Caco-2 (cell line): ENCODE measurements at places on chromosomes 11 and 22. TPM values are rescaled to one million over a fixed set of nuclear protein-coding genes. Genes with fewer than 3 reads are reported as not detected.

Gene CCND1
- total RNA-seq = 288 and 331 TPM in 2 replicates

Gene DUSP8
- total RNA-seq = 7.7 and 12.1 TPM in 2 replicates

Gene SERPING1
- total RNA-seq = 3.2 and 3.8 TPM in 2 replicates

Gene PTGDR2
- total RNA-seq = 0.09 and 0.19 TPM in 2 replicates

Gene DCDC1
- total RNA-seq = 0.19 TPM in 1 of 2 replicates, not detected in the other

GRCh38 chr11:62922653-62923431 is 1.7 kb upstream of the CHRM1 start:
- no peak overlapping the region for H3K27ac ChIP-seq
- H3K4me3 ChIP-seq = no peak overlapping the region
- no peaks in the 10 kb centered on the region for H3K27me3 ChIP-seq
- DNase-seq = no peak

GRCh38 chr22:38406617-38407016 is 48.4 kb downstream of the KCNJ4 start:
- no peak for DNase-seq
- H3K36me3 ChIP-seq = no peaks in the 10 kb centered on the region
- H3K4me1 ChIP-seq = no peaks in the 10 kb centered on the region
- no peak overlapping the region for H3K4me3 ChIP-seq
- no peak overlapping the region for H3K27ac ChIP-seq
- no peaks in the 10 kb centered on the region for H3K27me3 ChIP-seq

DNA sequence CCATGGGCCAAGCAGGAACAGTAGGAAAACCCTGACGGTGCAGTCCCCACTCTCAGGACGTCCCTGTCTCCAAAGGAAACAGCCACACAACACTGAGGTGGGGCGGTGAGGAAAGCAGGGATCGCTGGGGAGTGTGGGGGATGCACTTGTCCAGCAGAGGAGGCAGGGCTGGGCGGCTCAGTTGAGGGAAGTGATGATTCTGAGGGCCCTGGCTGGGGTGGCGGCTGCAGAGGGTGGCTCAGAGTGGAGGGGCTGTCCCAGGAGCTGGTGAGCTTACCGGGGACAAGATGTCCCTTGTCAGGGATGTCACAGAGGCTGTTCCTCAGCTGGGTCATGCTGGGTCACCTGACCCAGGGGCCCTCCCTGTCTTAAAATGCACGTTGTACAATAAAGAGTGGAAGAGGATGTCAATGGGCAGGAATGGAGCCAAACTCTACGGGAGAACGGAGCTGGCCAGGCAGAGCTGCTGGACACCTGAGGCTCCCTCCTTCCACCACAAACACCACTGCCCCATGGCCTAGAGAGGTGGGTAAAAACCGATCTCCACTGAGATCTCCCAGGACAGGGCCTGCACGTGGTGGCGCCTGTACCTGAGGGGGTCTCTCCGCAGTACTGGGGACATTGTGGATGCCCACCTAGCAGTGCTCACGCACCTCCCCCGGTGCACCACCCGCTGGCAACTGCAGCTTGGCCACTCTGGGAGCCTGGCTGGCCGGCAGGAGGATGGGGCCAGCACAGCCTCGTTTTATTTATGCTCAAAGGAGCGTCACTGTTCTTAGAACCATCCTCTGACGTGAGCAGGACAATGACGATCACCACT is 9.7 kb upstream of the EFCAB6 start:
- H3K27me3 ChIP-seq = no peaks in the 10 kb centered on the region
- H3K4me1 ChIP-seq = peaks cover 8% of the 10 kb centered on the region; the same call in 1 of the 2 replicates
- no peaks in the 10 kb centered on the region for H3K36me3 ChIP-seq
- H3K4me3 ChIP-seq = no peak overlapping the region
- DNase-seq = no peak
- no peak overlapping the region for H3K27ac ChIP-seq

- no peaks in the 10 kb centered on the region for H3K27me3 ChIP-seq
- no peak overlapping the region for H3K4me3 ChIP-seq
- H3K36me3 ChIP-seq = no peaks in the 10 kb centered on the region
Measured at GRCh38 chr22:46012182-46012880, 35.4 kb upstream of the WNT7B start.

- H3K36me3 ChIP-seq = no peaks in the 10 kb centered on the region
- no peak for DNase-seq
- H3K4me1 ChIP-seq = no peaks in the 10 kb centered on the region
Measured at GRCh38 chr11:80388130-80388529, 947.3 kb upstream of the TENM4 start.

DNA sequence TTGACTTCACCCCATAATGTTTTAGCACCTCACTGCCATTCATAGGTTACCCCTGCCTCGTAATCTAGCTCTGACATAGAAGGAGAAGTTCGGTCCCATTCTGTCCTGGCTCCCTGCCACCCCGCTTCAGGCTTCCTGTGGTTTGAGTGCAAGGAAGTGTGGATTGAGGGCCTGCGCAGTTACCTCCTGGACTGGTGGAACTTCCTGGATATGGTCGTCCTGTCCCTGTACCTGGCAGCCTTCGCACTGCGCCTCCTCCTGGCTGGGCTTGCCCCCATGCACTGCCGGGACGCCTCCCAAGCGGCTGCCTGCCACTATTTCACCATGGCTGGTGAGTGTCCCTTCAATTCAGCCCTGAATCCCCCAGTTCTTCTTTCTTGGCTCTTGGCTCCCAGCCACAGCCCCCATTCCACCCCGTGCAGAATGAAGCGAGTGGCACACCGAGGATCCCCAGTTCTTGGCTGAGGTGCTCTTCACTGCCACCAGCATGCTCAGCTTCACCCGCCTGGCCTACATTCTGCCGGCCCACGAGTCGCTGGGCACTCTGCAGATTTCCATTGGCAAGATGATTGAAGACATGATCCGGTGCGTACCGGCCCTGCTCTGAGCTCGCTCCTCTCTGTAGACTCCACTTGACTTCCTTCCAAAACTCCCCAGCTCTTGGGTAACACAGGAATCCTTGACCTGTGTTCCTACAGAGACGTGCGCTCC is 15.4 kb downstream of the ART5 start:
- H3K27ac ChIP-seq = no peak overlapping the region
- H3K36me3 ChIP-seq = no peaks in the 10 kb centered on the region
- peaks cover 5% of the 10 kb centered on the region; the same call in 1 of the 2 replicates for H3K4me1 ChIP-seq
- DNase-seq = no peak

GRCh38 chr22:23237841-23238240 is 57.5 kb downstream of the BCR start:
- H3K27ac ChIP-seq = peak overlapping the region; percentile 85
- H3K36me3 ChIP-seq = peaks cover 4% of the 10 kb centered on the region
- H3K4me1 ChIP-seq = peaks cover 24% of the 10 kb centered on the region
- no peak overlapping the region for H3K4me3 ChIP-seq
- no peaks in the 10 kb centered on the region for H3K27me3 ChIP-seq

DNA sequence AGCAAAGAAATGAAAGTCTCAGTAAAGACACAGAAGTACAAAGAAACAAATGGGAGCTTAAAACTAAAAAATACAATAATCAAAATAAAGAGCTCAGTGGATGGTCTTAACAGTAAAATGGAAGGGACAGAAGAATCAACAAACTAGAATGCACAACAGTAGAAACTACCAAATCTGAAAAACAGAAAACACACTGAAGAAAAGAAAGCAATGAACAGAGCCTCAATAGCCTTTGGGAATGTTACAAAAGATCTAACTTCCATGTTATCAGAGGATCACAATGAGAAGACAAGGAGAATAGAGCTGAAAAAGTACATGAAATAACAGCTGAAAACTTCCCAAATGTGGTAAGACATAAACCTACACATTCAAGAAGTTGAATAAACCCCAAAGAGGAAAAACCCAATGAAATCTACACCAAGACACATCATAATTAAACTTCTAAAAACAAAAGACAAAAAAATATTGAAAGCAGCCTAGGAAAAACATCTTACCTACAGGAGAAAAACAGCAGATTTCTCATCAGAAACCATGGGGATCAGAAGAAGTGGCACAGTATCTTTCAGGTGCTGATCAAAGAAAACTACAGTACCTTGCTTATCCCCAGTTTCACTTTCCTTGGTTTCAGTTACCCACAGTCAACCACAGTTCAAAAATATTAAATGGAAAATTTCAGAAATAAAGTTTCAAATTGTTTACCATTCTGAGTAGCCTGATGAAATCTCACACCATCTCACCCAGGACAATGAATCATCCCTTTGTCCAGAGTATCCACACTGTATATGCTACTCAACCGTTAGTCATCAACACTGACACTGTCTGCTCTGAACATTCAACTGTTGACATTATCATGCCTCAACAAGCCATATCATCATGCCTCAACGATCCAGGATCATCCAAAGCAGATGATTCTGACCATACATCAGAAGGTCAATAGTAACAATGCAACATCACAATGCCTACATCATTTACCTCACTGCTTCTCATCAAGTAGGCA is 22.2 kb downstream of the RRAS2 start:
- H3K36me3 ChIP-seq = no peaks in the 10 kb centered on the region
- H3K4me1 ChIP-seq = no peaks in the 10 kb centered on the region
- H3K27ac ChIP-seq = no peak overlapping the region

DNA sequence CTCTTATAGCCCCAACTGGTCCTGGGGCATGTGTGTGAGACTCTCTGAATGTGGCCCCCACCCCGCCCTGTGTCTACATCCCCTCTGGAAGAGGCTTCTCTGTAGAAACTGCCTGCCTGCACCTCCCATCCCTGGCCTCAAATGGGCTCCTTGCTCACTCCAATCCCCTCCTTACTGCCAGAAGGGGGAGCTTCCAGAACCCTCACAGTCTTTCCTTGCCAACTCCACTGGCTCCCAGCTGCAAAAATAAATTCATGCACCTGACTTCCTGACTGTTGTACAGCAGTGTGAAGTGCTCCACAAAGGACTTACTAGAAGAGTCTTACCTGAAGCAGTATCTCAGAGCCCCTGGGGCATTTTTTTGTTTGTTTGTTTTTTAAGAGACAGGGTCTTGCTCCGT is 15.2 kb upstream of the SERPIND1 start:
- no peaks in the 10 kb centered on the region for H3K4me1 ChIP-seq
- no peak for DNase-seq
- H3K36me3 ChIP-seq = no peaks in the 10 kb centered on the region; the same call in 1 of the 2 replicates
- no peaks in the 10 kb centered on the region for H3K27me3 ChIP-seq

DNA sequence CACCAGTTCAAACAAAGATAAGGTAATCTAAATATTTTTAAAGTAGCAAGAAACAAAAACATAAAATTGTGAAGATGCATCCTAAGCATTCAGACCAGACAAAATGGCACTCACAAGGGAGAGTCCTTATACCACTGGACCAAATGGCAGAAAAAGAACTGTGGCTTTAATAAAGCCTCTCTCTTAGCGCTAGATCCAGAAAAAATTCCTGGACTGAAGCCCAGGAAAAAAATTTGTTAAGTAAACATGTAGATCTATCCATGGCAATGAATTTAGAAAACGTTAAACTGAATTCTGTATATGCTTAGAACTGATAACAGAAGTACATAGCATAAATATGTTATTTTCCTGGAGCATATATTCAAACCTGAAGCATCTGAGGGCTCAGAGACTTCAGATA is 11.8 kb upstream of the CD59 start:
- no peak for DNase-seq
- H3K27me3 ChIP-seq = no peaks in the 10 kb centered on the region
- H3K4me1 ChIP-seq = no peaks in the 10 kb centered on the region
- no peak overlapping the region for H3K27ac ChIP-seq
- peaks cover 3% of the 10 kb centered on the region; the same call in 1 of the 2 replicates for H3K36me3 ChIP-seq
